ENCODE measurements at places on chromosomes 3 and 15. TPM values are rescaled to one million over a fixed set of nuclear protein-coding genes. Genes with fewer than 3 reads are reported as not detected.

Gene HAPLN3
- 62.6 TPM for total RNA-seq

Gene CCRL2
- total RNA-seq, result not detected

Gene GP5
- 0.12 TPM for total RNA-seq

Gene UROC1
- total RNA-seq, result not detected

Gene IQCF5
- not detected for total RNA-seq

Gene MOBP
- total RNA-seq, result not detected

Gene SLC9A9
- 1.6 TPM for total RNA-seq

Gene SAMMSON
- total RNA-seq, result not detected

Gene IL5RA
- total RNA-seq, result not detected

Gene PLCH1
- 24.4 TPM for total RNA-seq

Gene ZDHHC3
- 71.7 TPM for total RNA-seq

DNA sequence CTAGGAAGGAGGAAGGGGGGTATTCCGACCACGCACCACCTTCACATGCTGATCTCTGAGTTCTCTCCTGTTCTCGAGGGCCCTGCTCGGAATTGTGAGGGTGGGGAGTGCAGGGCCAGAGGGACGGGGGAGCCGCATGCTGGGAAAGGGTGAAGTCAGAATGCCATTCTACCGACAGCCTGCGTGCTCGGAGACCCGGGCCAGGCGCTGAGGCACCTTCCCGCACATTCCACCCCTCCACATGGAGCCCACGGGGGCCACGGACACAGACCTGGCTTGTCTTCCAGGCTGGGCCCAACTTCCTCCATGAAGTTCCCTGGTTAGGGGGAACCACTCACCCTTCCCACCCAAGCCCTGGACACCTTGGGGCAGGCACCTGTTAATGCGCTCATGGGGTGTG is 28.7 kb upstream of the PIGZ start:
- H3K4me3 ChIP-seq, result no peak overlapping the region
- H3K27ac ChIP-seq, result no peak overlapping the region
- H3K36me3 ChIP-seq, result no peaks in the 10 kb centered on the region
- H3K4me1 ChIP-seq, result no peaks in the 10 kb centered on the region
- DNase-seq, result no peak
- H3K27me3 ChIP-seq, result peaks cover 7% of the 10 kb centered on the region

DNA sequence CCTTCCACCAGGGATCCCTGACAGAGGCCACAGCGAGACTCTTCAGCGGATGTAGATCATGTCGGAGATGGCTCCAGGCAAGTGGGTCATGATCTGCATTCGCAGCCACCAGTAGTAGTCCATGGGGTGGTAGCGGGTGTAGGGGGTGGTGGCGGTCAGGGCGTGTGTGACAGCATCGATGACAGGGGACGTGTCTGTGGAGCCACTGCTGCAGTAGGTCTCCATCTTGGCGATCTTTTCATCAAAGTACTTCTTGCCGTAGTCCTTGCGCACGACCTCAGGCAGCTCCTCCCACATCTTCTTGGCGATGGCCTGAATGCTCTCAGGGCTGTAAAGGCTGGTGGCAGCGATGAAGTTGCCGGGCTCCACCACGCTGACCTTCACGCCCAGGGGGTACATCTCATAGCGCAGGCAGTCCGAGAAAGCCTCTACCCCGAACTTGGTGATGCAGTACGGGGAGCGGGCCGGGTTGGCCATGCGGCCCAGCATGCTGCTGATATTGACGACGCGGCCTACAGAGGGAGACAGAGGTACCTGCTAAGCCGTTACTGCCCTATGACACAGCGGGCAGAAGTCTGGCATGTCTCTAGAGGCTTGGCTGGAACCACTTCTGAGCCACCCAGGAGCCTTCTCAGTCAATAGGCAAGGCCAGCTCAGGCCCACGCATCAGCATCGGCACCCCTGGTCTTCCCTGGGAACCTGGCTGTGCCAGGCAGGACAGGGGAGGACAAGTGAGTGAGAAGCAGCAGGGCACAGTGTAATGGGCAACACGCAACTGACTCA is 43.7 kb downstream of the BDH1 start:
- no peaks in the 10 kb centered on the region for H3K36me3 ChIP-seq
- 0 out of 2 replicates have a peak, but pooled peaks cover 6% of the 10 kb centered on the region for H3K4me1 ChIP-seq
- DNase-seq, result peak; percentile 74
- H3K27me3 ChIP-seq, result 0 out of 2 replicates have a peak, but pooled peaks cover 2% of the 10 kb centered on the region
- H3K27ac ChIP-seq, result no peak overlapping the region

- no peaks in the 10 kb centered on the region for H3K36me3 ChIP-seq
- H3K27me3 ChIP-seq, result no peaks in the 10 kb centered on the region
- peaks cover 12% of the 10 kb centered on the region for H3K4me1 ChIP-seq
- no peak overlapping the region for H3K4me3 ChIP-seq
These were observed 22.8 kb downstream of the USF3 start for GRCh38 chr3:113673593-113673992.

GRCh38 chr3:74491874-74492273 is 122.6 kb downstream of the CNTN3 start:
- H3K27ac ChIP-seq, result no peak overlapping the region
- no peaks in the 10 kb centered on the region for H3K36me3 ChIP-seq
- no peak overlapping the region for H3K4me3 ChIP-seq
- DNase-seq, result no peak
- no peaks in the 10 kb centered on the region for H3K4me1 ChIP-seq
- H3K27me3 ChIP-seq, result no peaks in the 10 kb centered on the region

- no peaks in the 10 kb centered on the region for H3K36me3 ChIP-seq
- peak overlapping the region; percentile 33 for H3K27ac ChIP-seq
- peak overlapping the region; percentile 52 for H3K4me3 ChIP-seq
- DNase-seq, result peak; percentile 84
- peaks cover 51% of the 10 kb centered on the region for H3K4me1 ChIP-seq
- peaks cover 32% of the 10 kb centered on the region for H3K27me3 ChIP-seq
These were observed 2.2 kb upstream of the HES1 start for GRCh38 chr3:194133661-194134230.

DNA sequence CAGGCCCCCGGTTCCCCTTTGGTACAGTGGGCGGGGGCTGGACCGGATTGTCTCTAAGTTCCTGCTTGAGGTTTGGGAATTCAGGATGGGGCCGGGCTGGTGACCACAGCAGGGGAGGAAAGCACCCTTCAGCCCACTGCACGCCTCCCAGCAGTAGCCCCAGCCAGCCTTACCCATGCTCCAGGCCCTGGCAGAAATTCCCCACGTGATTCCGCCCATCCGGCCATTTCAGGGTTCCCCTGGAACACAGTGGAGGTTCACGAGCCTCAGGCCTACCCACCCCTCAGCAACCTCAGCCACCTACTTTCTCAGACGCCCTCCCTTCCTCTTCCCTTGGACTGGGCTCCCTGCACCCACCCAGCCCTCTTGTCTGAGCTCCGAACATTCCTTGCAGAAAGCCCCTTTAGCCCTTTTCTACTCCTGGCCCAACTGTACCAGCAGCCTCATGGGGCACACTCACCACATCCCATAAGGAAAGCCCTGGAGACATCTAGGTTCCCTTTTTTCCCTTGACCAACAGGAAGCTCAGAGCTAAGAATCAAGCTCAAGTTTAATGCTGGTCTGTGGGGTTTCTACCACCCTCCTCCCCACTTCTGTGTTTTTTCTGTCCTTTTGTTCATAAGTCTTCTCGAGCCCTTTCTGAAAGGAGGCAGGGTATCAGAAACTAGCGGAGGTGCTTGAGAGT is 11.5 kb downstream of the ALS2CL start:
- no peaks in the 10 kb centered on the region for H3K4me1 ChIP-seq
- no peaks in the 10 kb centered on the region for H3K27me3 ChIP-seq
- no peak overlapping the region for H3K4me3 ChIP-seq
- no peaks in the 10 kb centered on the region for H3K36me3 ChIP-seq

GRCh38 chr3:55484801-55485791 is 2.0 kb downstream of the WNT5A start:
- H3K4me3 ChIP-seq, result peak overlapping the region; percentile 93
- no peaks in the 10 kb centered on the region for H3K36me3 ChIP-seq
- no peak overlapping the region for H3K27ac ChIP-seq
- peak; percentile 95 for DNase-seq
- H3K27me3 ChIP-seq, result peaks cover 93% of the 10 kb centered on the region

DNA sequence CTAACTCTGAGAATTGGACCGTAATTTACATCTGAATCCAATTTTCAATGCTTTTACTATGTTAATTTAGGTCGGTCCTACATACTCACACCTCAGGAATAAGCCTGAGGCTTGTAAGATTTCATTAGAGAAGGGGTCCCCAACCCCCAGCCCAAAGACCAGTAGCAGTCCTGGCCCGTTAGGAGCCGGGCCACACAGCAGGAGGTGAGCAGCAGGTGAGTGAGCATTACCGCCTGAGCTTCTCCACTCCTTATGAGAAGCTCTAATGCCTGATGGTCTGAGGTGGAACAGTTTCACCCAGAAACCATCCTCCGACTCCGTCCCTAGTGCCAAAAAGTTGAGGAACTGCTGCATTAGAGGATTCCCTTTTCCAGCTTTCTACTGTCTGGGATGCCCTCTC is 757.3 kb downstream of the SI start:
- no peaks in the 10 kb centered on the region for H3K36me3 ChIP-seq
- H3K27me3 ChIP-seq, result no peaks in the 10 kb centered on the region
- peaks cover 15% of the 10 kb centered on the region for H3K4me1 ChIP-seq
- no peak overlapping the region for H3K27ac ChIP-seq
- no peak for DNase-seq
- no peak overlapping the region for H3K4me3 ChIP-seq

DNA sequence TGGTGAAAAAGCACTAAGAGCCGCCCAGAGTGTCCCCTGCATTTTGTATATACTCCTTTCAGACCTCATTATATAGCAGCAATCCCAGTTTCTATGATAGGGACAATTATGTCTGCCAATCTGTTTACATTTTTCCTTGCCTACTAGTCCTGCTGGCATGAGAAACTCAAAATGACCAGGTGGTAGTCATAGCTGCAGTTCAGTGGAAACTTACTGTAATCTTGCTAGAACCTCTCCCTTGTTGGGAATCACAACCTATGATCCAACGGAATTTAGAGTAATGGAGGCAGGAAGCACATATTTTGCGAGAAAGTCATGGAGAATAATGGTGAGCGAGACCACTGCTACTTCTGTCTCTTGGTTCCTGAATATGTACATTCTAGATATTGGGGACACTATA is 28.6 kb upstream of the MINAR1 start:
- no peaks in the 10 kb centered on the region for H3K27me3 ChIP-seq
- H3K4me1 ChIP-seq, result peaks cover 13% of the 10 kb centered on the region
- H3K27ac ChIP-seq, result no peak overlapping the region
- no peak overlapping the region for H3K4me3 ChIP-seq
- DNase-seq, result no peak

GRCh38 chr3:152307829-152308474 is 39.2 kb downstream of the MBNL1 start:
- no peak overlapping the region for H3K4me3 ChIP-seq
- H3K27me3 ChIP-seq, result no peaks in the 10 kb centered on the region
- peak; percentile 25 for DNase-seq
- peaks cover 52% of the 10 kb centered on the region for H3K4me1 ChIP-seq

GRCh38 chr3:59254976-59255375 is 205.2 kb upstream of the CFAP20DC start:
- H3K4me3 ChIP-seq, result no peak overlapping the region
- no peak for DNase-seq
- no peaks in the 10 kb centered on the region for H3K27me3 ChIP-seq
- H3K4me1 ChIP-seq, result no peaks in the 10 kb centered on the region

GRCh38 chr3:149270180-149270579 is 48.6 kb upstream of the CP start:
- H3K27me3 ChIP-seq, result no peaks in the 10 kb centered on the region
- no peak for DNase-seq
- peaks cover 8% of the 10 kb centered on the region for H3K4me1 ChIP-seq
- no peak overlapping the region for H3K4me3 ChIP-seq
- H3K27ac ChIP-seq, result no peak overlapping the region

DNA sequence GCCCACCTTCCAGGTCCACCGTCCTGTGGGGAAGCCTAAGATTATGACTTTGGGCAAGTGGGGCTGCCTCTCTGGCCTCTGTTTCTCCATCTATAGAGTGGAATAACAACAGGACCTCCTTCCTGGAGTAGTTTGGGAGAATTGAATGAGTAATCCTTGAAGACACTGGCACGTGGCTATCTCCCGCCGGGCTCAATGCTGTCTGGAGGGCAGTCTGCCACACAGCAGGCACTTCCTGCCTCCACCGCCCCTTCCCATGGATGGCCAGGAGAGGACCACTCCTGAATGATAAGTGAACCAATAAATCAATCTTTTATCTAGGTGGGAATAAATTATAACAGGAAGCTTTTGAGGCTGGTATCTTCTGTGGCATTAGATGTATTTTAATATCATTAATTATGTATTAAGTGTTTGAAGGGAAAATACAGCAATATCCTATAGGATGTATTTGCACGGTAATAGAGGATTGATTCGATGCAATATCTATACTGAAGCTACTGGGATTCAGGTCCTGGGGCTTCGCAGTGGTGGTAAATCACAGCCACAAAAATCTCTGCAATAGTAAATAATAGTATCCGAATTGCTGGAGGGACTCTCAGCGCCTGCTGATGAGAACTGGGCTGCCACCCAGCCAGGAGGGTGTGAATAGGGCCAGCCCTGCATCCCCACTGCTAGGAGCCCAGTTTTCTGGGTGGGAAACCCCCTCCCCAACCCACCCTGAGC is 15.9 kb downstream of the MEGF11 start:
- no peak overlapping the region for H3K27ac ChIP-seq
- DNase-seq, result no peak
- no peaks in the 10 kb centered on the region for H3K27me3 ChIP-seq
- no peaks in the 10 kb centered on the region for H3K36me3 ChIP-seq
- no peak overlapping the region for H3K4me3 ChIP-seq
